ENCODE measurements at places on chromosomes 4 and X.

GRCh38 chrX:295136-295535 is 14.0 kb downstream of the PLCXD1 start:
- no peak for DNase-seq

- DNase-seq, result no peak
These were observed 81.3 kb downstream of the FAM53A start for GRCh38 chr4:1602655-1603412.

DNA sequence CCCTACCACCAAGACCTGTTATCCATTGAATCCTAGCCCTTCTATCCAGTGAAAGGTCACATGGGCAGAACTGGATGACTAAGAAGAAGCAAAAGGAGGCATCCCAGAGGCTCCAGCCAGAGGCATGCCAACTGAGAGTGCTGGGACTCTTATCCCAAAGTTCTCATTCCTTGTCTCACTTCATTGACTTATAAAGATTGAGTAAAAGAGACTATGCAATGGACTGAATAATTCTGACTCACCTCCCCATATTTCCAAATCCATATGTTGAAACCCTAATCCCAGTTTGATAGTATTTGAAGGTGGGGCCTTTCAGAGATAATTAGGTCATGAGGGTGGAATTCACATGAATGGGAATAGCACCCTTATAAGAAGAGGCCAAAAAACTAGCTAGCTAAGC is 131.4 kb downstream of the COL25A1 start:
- no peak for DNase-seq

GRCh38 chr4:149781150-149781549 is 34.5 kb downstream of the IQCM start:
- DNase-seq, result no peak

GRCh38 chr4:149831656-149832208 is 16.1 kb upstream of the IQCM start:
- DNase-seq, result no peak

DNA sequence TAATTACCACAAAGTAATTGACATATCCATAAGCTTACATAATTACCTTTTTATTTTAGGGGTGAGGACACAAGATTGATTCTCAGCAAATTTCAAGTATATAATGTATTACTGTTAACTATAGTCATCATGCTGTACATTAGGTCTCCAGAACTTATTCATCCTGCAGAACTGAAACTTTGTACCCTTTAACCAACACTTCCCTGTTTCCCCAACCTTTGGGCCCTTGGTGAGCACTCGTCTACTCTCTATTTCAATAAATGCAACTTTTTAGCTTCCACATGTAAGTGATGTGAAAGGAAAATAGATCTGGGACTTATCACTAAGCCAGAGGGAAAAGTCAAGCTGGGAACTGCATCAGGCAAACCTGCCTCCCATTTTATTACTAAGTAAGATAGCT is 33.6 kb upstream of the CCNG2 start:
- no peak for DNase-seq

DNA sequence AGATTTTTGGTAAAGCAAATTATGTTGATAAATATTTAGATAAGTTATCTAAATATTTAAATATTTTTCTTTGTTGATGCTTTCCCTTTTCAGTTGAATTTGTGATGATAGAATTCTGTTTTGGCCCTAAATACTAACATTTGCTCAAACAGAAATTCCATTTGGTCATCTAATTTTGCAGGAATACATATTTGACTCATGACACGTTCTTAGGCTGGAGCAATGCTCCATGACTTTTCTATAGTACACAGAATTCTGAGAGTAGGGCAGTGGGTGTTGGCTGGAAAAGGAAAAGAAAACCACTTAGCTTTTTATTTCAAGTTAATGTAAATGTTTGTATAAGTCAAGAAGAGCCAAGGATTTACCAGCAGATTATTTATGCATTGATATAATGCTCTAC is 58.6 kb upstream of the GK2 start:
- DNase-seq, result peak; percentile 92

- no peak for DNase-seq
These were observed 3.0 kb upstream of the ATP1B4 start for GRCh38 chrX:120358737-120359456.

DNA sequence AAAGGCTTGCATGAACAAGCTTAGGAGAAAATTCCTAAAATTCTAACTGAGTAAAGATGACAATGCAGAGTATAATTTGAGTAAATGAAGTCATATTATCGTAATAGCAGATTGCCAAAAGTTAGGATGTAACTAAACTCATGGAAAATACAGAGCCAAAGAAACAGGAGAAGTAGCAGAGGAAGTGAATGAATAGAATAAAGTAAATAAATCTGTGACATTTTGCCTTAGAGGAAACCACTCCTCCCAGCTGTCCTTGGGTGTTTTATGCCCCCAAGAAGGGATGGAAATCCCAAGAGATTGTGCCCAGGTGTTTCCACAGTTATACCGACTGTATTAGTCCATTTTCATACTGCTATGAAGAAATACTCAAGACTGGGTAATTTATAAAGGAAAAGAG is 1.9 kb upstream of the BMX start:
- no peak for DNase-seq

- DNase-seq, result no peak
These were observed 483.1 kb downstream of the BCOR start for GRCh38 chrX:39614680-39614998.

- no peak for DNase-seq
These were observed 33.9 kb downstream of the CPLX1 start for GRCh38 chr4:791898-792625.

GRCh38 chr4:85426366-85426765 is 48.6 kb upstream of the ARHGAP24 start:
- DNase-seq, result no peak

GRCh38 chr4:188433741-188434315 is 294.6 kb downstream of the TRIML1 start:
- no peak for DNase-seq

DNA sequence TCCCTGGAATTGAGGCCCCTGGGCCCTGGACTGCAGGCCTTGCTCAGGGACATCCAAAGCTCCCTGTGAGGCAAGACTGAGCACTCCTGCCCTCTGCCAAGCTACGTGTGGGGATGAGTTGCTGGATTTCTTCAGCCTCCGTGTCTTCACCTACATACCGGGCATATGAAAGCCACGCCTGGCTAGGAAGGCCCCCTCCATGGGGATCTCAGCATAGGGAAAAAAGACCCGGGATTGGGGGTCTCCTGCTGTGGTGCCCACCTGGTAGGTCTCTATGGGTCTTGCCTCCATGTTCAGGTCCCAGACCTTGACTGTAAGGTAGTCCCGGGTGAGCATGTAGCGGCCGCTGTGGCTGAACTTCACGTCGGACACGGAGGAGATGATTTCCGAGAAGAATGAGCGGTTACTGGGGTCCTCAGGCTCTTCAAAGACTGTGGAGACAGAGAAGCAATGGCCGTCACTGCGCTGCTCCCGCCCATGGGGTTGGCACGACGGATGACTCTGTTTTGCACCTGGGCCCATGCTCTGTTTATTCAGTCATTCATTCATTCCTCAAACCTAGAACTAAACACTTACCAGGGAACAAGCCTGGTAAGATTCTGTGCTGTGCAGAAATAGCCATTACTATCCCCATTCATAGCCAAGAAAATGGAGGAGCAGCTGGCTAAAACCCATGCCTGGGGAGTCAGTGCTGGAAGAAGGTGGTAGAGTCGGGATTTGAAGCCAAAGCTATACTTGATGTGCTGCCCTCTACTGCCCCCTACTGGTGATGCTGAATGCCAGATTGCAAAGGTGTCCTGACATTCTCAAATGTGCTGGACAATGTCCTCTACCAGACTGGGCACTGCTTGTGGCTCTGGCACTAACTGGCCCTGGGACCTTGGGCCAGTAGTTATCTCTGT is 63.9 kb downstream of the WFS1 start:
- no peak for DNase-seq

DNA sequence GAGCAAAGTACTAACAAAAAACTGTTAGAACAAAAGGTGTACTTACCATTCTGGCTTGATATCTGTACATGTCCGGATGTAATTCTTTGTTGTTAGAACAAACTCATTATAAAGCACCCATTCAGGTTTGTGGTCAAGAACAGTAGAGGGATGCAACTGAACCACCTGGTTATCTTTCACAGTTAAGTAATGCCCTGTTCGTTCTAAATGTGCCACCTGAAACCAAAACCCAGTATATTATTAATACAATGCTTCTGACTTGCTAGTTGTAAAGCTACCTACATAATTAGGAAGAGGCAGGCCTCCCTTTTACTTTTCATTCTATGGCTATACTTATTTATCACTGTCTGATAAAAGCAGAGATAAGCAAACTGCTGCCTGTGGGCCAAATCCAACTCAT is 54.8 kb downstream of the DHX15 start:
- no peak for DNase-seq

- DNase-seq, result no peak
These were observed 20.3 kb downstream of the PLRG1 start for GRCh38 chr4:154529728-154530519.

Measured in NCI-H1930 (cell line).